ENCODE measurements at places on chromosomes 7 and 10.

DNA sequence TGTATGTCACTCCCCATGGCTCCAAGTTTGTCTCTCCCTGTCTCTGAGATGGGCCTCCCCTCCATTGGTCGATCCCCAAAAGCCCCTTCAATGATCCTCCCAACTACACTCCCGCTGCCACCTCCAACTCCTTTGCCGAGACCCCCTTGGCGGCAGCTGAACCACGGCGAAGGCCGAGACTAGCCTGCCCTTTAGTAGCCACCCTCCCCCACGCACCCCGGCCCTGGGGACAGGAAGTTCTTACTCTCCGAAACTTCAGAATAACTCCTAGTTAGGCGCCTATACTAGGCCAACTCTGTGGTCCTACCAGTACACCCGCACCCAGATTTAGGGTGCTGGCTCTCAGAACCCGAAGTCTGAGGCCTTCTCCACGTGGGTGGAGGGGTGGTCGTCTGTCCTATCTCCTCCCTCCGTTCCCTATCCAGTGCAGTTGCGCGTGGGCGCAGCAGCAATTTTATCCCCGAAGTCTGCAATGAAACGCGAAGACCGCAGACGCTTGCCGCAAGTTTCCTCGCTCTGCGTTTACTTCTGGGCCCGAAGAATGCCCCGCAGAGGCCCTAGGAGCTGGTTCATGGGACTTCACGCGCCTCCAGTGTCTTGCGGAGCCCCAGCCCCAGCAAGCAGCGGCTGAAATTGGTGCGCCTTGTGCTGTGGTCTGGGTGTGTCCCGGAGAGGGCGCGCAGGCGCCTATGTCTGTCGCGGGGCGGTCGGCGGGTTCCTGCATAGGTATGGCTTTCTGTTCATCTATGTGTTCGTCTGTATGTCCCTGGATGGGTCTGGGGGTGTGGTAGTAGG, 82.6 kb upstream of the SLF2 start:
- no peak for DNase-seq

DNA sequence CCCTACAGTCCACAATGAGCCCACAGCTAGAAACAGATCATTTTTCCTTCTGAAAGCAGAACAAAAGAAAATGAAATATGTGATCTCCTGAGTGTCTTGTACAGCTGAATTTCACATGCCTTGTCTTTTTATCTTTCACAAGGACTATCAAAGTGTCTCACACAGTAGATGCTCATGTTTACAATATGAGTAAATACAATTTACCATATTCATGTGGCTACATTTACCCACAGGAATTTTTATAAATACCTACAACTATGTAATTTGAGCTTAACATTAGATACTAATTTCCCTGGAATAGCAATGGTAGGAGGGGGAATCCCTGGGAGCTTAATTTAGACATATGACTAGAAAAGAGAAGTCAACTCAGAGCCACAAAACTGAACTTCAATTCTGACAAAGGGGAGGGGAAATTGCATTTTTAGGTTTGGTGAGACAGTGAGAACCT, 186.2 kb downstream of the MACC1 start:
- peak; percentile 23 for DNase-seq

GRCh38 chr10:11212288-11213085, 194.8 kb downstream of the CELF2 start:
- no peak for DNase-seq

DNA sequence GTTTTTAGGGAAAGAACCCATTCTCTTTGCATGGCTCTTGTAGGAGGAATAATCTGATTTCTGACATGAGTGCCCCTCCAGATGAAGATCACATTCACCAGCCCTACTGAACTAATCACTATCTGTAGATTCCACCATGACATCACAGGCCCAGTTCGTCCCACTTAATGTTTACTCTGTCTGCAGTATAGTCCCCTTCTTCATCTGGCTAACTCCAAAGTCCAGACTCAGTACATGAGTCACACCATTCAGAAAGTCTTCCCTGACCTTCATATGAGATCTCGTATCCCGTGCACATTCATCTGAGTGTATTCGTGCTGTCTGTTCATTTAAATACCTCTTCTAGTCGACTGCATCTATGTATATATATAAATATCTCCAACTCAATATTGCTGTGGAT, 366.5 kb upstream of the AKR1E2 start:
- DNase-seq: no peak

- DNase-seq: no peak
Observed at GRCh38 chr7:6640246-6640721, 3.2 kb downstream of the ZNF316 start.

GRCh38 chr10:94076325-94076841, 82.7 kb downstream of the PLCE1 start:
- peak; percentile 22 for DNase-seq

- no peak for DNase-seq
Observed at GRCh38 chr10:121854809-121855445, 72.9 kb downstream of the ATE1 start.

- DNase-seq: peak; percentile 34
Observed at GRCh38 chr7:26197153-26198115, 3.1 kb downstream of the HNRNPA2B1 start.

DNA sequence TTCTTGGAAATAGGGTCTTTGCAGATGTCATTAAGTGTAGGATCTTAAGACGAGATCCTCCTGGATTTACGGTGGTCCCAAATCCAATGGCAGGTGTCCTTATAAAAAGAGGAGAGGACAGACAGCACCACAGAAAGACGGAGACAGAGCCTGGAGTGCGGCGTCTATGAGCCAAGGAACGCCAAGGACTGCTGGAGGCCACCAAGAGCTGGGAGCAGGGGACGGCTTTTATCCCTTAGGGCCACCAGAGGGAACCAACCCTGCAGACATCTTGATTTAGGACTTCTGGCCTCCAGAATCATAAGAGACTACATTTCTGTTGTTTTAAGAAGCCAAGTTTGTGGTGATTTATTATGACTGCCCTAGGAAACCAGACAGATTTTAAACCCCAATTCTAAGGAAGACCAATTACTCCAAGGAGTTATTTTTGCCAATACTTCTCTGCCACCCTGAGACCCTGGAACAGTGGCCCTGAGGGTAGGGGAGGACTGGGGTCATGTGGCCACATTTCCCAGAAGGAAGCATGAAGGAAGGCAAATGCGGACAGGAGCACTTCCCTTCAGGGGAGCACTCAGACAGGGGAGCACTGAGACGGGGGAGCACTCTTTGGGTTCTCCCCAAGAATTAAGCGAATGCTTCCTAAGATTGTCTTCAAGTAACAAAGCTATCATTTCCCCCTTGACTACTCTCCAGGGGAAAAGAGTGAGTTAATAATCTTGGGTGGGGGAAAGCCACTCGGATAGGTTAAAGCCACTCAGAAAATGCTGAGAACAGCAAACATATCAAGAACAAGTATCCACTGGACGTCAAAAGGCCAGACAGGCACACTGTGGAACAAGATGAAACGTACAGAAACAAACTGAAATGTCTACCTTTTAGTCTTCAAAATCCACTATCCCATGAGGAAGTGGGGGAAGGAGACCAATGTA, 67.5 kb downstream of the CHST15 start:
- DNase-seq: no peak

DNA sequence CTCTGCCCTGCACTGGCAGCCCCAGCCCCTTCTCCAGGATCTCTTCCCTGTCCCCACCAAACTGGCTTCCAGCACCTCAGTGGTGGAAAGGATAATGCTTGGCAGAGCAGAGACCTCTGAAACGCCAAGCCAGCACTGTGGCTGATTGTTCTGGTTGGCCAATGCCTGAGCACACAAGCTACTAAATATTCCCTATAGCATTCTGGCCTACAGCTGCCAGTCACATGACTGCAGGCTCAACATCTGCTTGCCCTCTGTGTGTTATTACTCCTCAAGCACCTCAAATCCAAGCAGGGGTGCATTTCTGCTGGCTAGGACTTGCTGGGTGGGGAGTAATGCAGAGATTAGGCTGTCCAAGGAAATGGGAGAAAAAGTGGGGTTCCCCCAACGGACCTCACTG, 6.1 kb downstream of the TBATA start:
- DNase-seq: no peak

DNA sequence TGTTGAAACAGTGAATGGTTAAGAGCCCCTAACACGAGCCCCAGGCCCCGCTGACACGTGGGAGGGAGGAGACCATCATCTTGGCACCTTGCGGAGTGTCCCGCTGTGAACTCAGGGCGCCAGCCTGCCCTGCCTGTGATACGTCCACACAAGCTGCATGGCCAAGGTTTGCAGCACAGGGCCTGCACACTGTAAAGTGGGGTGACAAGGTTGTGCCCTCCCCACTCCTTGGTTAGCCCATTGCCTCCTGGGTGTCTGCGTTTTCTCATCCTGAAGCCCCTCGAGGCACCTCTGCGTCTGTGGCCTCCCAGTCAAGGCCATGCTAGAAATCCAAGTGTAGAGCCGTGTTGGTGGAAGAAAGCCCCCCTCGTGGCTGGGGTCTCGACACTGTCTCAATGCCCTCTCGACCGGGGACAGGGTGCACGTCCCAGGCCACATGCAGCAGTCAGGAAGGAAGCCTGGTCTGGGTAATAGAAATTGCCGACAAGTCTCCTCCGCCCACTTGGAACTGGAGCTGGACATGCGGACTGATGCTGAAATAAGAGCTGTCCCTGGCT, 192.1 kb downstream of the DNAJB6 start:
- DNase-seq: no peak

- no peak for DNase-seq
Observed at GRCh38 chr10:43700306-43700705, 51.6 kb upstream of the ZNF32 start.

GRCh38 chr10:3136763-3137611, 35.6 kb downstream of the PITRM1 start:
- DNase-seq: no peak

GRCh38 chr7:13908667-13909397, 80.6 kb downstream of the ETV1 start:
- peak; percentile 21 for DNase-seq

DNA sequence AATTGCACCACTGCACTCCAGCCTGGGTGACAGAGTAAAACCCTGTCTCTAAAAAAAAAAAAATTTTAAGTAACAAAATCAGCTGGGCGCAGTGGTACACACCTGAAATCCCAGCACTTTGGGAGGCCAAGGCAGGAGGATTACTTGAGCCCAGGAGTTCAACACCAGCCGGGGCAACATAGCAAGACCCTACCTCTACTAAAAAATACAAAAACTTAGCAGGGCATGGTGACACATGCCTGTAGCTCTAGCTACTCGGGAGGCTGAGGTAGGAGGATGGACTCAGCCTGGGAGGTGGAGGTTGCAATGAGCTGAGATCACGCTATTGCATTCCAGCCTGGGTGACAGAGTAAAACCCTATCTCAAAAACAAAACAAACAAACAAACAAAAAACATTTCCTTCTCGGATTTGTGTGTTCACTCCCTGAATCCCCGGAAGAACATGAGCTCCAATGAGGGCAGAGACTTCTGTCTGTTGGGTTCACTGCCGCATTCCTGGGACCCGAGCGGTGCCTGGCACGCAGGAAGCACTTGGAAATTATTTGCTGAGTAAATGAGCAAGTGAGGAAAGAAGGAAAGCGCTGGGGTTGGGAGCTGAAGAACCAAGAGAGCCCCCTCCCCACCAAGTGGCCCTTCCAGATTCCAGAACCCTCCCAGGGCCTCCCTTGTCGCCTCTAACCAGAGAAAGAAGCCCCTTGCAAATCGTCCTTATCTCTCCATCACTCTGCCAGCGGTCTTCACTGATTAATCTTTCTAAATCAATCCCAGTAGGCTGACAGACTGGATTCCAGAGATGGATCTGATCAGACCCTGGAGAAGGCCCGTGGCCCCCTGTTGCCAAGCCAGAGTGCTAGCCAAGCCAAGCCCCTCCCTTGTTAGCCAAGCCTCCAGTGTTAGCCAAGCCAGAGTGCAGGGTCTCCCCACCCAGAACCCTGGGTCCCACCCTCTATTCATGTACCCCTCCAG, 6.2 kb downstream of the TNRC18 start:
- DNase-seq: peak; percentile 57

DNA sequence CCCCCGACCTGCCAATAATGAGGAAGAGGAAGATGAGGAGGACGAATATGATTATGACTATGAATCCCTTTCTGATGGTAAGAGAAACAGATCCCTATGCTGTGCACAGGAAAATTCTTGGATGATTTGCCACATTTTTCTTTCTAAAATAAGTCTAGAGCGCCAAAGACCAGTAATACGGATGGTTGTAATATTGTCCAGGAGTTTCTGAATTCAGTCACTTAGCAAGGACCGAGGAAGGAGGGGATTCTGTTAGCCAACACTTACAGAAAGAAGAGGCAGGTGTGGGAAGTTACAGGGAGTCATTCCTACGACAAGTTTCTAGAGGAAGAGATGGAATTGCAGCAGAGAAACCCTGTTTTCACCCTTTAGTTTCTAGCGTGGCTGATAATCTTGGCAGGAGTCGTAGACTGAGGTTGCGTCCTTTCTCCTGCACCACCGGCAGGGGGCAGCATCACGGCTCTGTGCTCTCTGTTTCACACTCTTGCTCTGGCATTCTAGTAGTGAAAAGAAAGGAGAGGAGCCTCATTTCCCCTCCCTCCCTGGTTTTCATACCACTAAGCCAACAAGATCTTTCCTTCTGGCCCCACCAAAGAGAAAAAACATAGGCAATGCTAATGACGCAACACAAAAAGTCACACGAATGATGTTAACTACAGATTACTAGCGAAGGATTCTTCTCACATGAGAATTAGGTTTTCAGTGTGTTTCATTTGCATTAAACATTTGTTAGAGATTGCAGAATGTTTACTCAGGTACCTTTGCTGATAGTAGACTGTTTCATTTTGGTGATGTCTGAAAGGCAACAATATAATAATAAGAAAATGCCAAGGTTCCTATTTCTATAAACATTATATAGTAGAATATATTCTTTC, 82.7 kb downstream of the NOC3L start:
- DNase-seq: peak; percentile 29

DNA sequence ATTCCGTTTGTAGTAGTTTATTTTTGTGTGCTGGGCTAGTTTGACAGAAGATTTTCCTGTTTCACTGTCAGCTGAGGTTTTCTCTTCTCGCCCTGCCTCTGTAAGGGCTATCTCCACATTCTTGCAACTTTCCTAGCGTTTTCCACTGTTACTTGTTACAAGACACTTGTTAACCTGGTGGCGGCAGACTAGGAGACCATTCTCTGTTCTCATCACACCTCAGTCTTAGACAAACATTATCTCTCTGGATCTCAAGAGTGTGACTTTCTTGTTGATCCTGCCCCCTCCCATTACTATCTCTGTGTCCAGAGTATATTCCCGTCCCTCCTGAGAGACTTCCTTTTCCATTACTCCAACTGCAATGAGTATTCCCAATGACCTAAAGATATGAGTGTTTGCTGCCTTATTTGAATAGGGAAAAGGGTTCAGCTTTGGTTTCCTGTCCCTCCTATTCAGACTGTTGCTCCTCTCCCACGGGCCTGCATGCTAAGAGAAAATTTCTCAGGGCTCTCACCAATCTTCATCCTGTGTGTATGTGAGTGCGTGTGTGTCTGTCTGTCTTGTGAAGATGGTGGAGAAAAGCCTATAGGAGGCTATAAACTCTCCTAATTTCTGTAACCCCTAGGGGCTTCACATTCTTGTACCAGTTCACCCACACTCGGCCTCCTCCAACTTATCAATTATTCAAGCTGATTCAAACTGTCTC, 722.4 kb upstream of the POT1 start:
- no peak for DNase-seq

- no peak for DNase-seq
Observed at GRCh38 chr10:44898665-44899064, 12.5 kb upstream of the TMEM72 start.

Measured in renal cortical epithelial cell (primary cell).